Stimulated activated CD4-positive, alpha-beta T cell treated with anti-CD3 and anti-CD28 coated beads, Interleukin-2, amount 100 ng/mL, for 24 hours (primary cell): ENCODE measurements at places on chromosomes 16 and 17.

GRCh38 chr16:47065766-47066688 is 77.7 kb downstream of the NETO2 start:
- no peak for DNase-seq

DNA sequence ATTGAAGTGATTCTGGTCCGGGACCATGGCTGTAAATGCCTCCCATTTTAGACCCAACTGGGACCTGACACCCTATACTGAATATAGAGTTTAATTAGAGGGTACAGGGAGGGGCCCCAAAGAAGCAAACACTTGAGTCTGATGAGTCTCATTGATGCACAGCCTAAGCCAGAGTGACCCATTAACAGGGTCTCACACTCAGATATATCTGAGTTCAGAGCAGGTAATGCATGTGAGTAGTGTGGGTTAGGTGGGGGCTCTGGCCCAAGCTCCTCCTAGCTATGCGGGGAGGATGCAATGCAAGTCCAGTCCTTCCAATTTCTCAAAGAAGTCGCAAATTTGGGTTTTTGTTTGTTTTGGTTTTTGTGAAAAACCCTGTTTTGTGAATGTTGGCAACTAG is 17.1 kb upstream of the MARCHF10 start:
- DNase-seq, result no peak

GRCh38 chr17:45146890-45147580 is 1.2 kb upstream of the HEXIM1 start:
- no peak for DNase-seq

GRCh38 chr17:60388742-60389141 is 3.2 kb downstream of the USP32 start:
- no peak for DNase-seq

DNA sequence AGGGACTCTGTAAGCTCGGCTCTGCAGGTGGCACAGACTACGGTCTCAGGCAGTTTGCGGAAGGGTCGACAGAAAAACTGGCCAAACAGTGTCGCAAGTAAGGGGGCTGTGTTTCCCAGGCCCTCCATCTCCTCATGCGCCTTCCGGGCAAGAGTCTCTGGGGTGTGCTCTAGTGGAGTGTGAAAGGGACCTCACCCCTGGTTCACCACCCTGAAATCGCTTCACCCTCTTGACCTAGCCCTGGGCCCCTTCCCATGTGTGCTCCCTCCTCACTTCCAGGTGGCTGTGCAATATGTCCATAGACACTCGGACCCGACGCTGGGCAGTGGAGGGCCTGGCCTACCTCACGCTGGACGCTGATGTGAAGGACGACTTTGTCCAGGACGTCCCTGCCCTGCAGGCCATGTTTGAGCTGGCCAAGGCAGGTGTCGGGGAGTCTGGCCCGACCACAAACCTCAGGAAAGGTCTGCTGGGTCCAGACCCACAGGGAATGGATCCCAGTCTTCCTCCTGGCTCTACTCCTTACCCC is 22.3 kb downstream of the UNC45B start:
- no peak for DNase-seq

DNA sequence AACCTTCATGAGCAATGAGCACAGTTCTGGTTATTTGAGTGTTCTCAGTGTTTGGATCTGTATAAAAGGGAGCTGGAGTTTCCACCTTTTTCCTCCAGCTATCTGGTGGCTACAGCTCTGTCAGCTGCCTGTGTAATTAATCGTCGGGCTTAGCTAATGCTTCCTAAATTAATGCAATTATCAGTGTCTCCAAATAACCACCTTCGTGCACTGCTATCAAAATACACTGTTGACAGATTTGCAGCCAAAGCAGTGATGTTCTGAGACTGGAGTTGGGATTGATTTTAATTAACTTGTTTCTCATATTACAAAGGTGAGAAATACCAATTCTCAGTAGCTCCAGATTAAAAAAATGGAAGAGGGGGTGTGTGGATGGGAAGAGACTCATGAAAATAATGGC is 325.8 kb downstream of the CBLN1 start:
- DNase-seq, result no peak

- DNase-seq, result no peak
These were observed 13.1 kb downstream of the SPATA33 start for GRCh38 chr16:89670496-89671431.
